ENCODE measurements at places on chromosomes 16 and 17. TPM values are rescaled to one million over a fixed set of nuclear protein-coding genes. Genes with fewer than 3 reads are reported as not detected.
A peak's percentile ranks its signal among the peaks of the same experiment; 100 is the strongest.

KRTAP3-1 gene
- total RNA-seq: not detected

SLC6A2 gene
- not detected for total RNA-seq

CD300LB gene
- not detected for total RNA-seq

CCDC102A gene
- 13.7 TPM for total RNA-seq

PERCC1 gene
- total RNA-seq: not detected

CIITA gene
- 19.4 TPM for total RNA-seq

KRTAP17-1 gene
- total RNA-seq: not detected

TLCD2 gene
- total RNA-seq: 7.5 TPM

DNA sequence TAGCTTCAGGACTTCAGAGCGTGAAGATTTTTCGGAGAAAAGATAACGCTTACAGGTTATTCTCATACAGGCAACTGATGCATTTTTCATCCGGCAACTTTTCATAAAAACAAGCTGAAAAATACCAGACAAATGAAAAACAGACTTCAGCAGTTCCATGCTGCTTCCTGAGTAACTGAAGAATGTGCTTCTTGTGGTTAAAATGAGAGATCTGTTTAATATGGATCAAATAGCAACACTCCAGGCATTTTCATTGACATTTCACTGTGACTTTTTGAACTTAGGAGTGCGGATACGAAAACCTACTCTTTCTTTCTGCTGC, 705 bp upstream of the PITPNC1 start:
- H3K4me1 ChIP-seq: peaks cover 16% of the 10 kb centered on the region
- no peaks in the 10 kb centered on the region for H3K36me3 ChIP-seq
- peak overlapping the region; percentile 95 for H3K27ac ChIP-seq
- DNase-seq: no peak
- H3K4me3 ChIP-seq: peak overlapping the region; percentile 91
- no peaks in the 10 kb centered on the region for H3K27me3 ChIP-seq

GRCh38 chr17:47719411-47720152, 13.5 kb upstream of the TBX21 start:
- H3K27me3 ChIP-seq: peaks cover 13% of the 10 kb centered on the region
- no peak overlapping the region for H3K27ac ChIP-seq
- DNase-seq: no peak
- H3K36me3 ChIP-seq: no peaks in the 10 kb centered on the region
- no peak overlapping the region for H3K4me3 ChIP-seq

DNA sequence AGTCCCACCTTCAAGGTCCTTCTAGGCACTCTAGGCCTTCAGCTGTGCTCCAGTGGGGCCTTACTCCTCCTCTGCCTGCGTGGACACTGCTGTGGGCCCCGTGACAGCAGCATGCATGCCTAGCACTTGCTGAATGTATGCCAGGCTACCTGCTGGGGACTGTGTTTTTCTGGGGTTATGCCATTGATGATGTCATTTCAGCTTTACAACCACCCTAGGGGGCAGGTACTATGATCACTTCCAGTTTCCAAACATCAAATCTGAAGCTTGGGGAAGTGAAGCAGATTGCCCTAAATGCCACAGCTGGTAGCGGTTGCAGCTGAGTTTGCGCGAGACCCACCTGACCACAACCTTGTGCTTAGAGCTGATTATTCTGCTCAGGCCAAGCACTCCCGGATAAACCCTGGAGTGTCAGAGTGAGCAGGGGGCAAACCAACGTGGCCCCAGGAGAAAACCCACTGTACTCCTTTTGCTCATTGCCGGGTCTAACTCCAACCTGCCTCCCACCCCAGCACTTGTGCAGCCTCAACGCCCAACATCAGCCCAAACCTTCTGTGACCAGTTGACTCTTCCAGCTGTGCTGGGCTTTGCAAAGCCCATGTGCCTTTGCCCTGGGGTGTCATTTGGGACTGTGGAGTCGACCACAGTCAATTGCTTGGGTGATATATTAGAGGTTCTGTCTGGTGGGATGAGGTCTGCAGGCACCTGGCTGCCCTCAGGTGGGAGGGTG, 168.4 kb downstream of the ENGASE start:
- no peak overlapping the region for H3K4me3 ChIP-seq
- no peaks in the 10 kb centered on the region for H3K27me3 ChIP-seq
- H3K4me1 ChIP-seq: no peaks in the 10 kb centered on the region
- no peak overlapping the region for H3K27ac ChIP-seq
- H3K36me3 ChIP-seq: no peaks in the 10 kb centered on the region
- no peak for DNase-seq

GRCh38 chr16:1057252-1057932, 15.2 kb upstream of the SSTR5 start:
- H3K27me3 ChIP-seq: no peaks in the 10 kb centered on the region
- no peak for DNase-seq
- H3K4me1 ChIP-seq: no peaks in the 10 kb centered on the region
- H3K36me3 ChIP-seq: no peaks in the 10 kb centered on the region
- H3K27ac ChIP-seq: no peak overlapping the region

DNA sequence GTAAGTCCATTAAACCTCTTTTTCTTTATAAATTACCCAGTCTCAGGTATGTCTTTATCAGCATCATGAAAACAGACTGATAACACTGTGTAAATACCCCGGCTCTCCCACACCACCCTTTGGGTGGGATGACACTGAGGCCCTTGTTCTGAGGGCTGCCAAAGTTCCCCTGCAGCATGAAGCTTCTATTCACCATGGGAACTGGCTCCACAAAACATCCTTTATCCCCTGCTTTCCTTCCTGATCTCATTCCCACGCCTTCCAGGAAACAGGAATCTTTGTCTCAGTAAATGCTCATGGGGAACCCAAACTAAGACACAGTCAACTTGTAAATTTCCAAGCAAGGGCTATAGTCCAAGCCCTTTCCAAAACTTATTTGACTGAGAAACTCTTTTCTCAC, 88.4 kb downstream of the ABCC12 start:
- H3K4me3 ChIP-seq: no peak overlapping the region
- H3K36me3 ChIP-seq: no peaks in the 10 kb centered on the region
- no peaks in the 10 kb centered on the region for H3K27me3 ChIP-seq
- no peaks in the 10 kb centered on the region for H3K4me1 ChIP-seq

- no peak for DNase-seq
- H3K4me1 ChIP-seq: peaks cover 4% of the 10 kb centered on the region
- H3K4me3 ChIP-seq: no peak overlapping the region
- H3K27ac ChIP-seq: no peak overlapping the region
- H3K27me3 ChIP-seq: peaks cover 13% of the 10 kb centered on the region
- H3K36me3 ChIP-seq: no peaks in the 10 kb centered on the region
These were observed 3.5 kb upstream of the CXCL16 start for GRCh38 chr17:4743216-4743615.

- no peaks in the 10 kb centered on the region for H3K4me1 ChIP-seq
- H3K27ac ChIP-seq: no peak overlapping the region
- no peaks in the 10 kb centered on the region for H3K36me3 ChIP-seq
These were observed 23.7 kb downstream of the OR1D5 start for GRCh38 chr17:3039736-3040135.

DNA sequence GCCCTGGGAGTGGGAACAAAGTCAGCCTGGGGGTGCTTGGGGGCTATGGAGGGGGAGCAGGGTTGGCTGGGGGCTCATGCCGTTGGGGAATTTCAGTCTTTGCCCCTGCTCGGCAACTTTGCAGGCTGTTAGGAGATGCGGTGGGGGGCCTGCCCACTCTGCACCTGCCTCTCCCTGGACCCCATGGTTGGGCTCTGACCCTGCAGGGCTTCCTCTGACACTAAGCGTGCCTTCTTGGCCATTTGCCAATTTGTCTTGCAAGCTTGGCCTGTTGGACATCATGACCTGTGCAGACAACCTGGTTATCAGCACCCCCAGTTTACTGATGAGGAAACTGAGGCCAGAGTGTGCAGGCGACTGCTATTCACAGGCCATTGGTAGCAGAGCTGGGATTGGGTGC, 14.6 kb downstream of the ADCY7 start:
- H3K4me1 ChIP-seq: no peaks in the 10 kb centered on the region
- no peak overlapping the region for H3K4me3 ChIP-seq
- H3K36me3 ChIP-seq: no peaks in the 10 kb centered on the region
- DNase-seq: no peak

DNA sequence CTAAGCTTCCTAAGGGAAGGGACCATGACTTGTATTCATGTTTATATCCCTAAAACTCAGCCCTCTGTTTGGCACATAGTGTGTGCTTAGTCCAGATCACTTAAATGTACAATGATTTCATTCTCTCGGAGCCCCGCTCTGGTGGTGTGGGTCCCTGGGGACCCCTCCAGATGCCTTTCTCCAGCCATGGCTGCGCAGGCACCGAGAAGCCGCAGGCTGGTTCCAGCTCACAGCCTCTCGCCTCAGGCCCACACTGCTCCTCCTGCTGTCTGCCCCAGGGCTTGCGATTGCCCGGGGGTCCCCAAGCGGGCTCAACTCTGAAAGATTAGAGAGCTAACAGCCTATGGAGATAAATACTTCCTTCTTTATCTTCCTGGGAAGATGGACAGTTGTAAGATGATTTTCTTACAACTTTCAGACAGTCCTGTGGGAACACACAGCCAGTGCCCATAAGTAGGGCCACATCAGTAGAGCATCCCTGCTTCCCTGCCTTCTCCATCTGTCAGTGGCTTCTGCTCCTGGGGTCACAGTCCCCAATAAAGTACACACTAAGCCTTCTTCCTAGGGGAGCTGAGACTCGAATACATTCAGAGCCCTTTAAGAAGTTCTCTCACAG, 66.2 kb downstream of the CENPV start:
- no peaks in the 10 kb centered on the region for H3K27me3 ChIP-seq
- H3K4me3 ChIP-seq: peak overlapping the region; percentile 48
- DNase-seq: no peak
- H3K36me3 ChIP-seq: no peaks in the 10 kb centered on the region

DNA sequence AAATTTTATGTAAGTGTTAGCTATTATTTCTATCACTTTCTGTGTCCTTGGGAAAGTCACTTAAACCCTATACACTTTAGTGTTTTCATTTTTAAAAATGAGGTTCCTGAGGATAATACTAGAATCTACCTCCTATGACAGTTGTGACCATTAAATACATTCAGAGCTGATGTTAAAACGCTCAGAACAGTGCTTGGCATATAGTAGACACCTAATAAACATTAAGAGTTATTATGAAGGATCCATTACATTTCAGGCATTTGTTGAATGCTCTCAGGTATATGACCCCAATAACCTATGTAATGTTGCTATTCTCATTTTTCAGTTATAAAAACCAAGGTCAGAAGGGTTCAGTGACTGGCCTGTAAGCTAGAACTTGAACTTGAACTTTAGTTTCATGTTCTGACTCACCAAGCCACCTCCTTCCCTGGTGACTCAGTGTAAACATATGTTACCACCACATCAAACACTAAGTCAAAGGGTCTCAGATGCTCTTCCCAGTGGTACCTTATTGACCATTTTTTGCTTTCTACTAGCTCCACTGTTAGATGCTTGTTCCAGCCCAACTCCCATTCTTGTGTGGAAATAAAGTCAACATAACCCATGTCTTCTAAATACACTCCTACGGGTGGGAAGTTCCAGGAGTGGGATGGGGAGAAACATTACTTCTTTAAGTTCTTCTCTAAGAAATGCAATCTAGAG, 47.6 kb downstream of the HSD17B2 start:
- H3K27ac ChIP-seq: no peak overlapping the region
- H3K4me1 ChIP-seq: no peaks in the 10 kb centered on the region
- H3K4me3 ChIP-seq: no peak overlapping the region

- H3K27ac ChIP-seq: no peak overlapping the region
- H3K27me3 ChIP-seq: no peaks in the 10 kb centered on the region
- no peak for DNase-seq
- no peak overlapping the region for H3K4me3 ChIP-seq
These were observed 128.3 kb upstream of the MYOCD start for GRCh38 chr17:12537436-12537835.

DNA sequence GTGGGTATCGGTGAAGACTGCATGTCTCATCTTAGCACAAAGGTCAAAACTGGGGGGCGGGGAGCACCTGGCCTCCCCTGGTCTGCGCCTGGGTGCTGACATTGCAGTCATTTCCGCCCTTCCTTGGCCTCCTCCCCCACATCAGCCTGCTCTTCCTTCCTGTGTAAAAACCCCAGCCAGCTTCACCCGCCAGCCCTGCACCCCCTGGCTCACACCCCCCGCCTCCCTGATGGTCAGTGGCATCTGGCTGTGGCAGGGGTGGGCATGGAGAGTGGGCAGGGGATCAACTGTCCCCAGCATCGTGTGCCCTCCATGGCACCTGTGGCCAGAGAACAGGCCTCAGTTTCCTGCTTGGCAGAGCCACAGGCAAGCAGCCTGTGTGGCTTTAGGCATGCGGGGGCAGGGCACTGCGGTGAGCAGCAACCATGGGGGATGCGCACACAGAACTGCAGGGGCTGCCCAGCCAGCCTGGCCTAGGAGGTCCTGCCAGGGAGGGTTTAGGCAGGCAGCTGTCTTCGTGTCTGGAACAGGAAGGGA, 26.5 kb upstream of the LASP1NB start:
- peaks cover 26% of the 10 kb centered on the region for H3K4me1 ChIP-seq
- H3K27ac ChIP-seq: peak overlapping the region; percentile 51
- H3K4me3 ChIP-seq: no peak overlapping the region
- H3K36me3 ChIP-seq: peaks cover 50% of the 10 kb centered on the region
- no peak for DNase-seq

DNA sequence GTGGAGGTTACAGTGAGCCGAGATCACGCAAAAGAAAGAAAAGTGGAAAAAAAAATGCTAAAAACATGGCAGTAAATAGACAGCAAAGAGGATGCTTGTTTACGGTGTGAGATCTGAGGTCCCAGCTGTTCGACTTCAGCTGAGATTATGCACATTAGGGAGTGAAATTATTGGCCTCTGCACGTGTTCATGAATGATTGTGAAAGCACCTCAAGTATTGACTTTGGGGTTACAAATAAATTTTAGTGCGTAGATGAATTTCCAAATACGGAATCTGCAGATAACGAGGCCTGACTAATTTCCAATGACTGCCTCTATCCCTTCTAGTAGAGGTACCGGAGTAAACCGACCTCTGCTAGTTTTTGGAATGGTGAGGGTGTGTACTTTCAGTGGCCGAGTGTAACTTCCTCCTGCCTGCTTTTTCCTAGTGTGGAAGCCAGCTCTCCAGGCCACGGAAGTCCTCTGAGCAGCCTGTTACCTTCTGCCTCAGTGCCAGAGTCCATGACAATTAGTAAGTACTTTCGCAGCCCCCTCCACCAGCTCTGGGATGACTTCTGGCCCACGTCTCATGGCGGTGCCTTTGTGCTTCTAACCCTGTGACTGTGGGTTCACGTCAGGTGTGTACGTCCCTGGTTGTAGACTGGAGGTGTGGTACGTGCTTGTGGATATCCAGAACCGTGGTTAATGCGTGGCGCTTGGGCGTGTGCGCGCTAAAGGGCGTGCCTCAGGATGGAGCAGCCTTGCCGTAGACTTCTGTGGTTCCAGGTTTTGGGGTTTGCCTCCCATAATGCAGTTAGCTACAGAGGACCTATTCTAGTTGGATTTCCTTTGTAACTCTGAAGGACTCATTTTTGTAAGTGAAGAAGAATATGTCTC, 102.1 kb downstream of the SNX29 start:
- no peaks in the 10 kb centered on the region for H3K27me3 ChIP-seq
- DNase-seq: no peak
- H3K4me3 ChIP-seq: no peak overlapping the region
- H3K36me3 ChIP-seq: peaks cover 37% of the 10 kb centered on the region

- H3K4me1 ChIP-seq: peaks cover 14% of the 10 kb centered on the region
- H3K36me3 ChIP-seq: peaks cover 50% of the 10 kb centered on the region
- no peak for DNase-seq
- H3K27me3 ChIP-seq: no peaks in the 10 kb centered on the region
- no peak overlapping the region for H3K27ac ChIP-seq
These were observed 4.7 kb downstream of the CHD3 start for GRCh38 chr17:7893187-7893880.

All from ascending aorta (tissue), 2 donors.